Kidney (tissue), 22 donors: ENCODE measurements at places on chromosomes 4 and X. TPM values are rescaled to one million over a fixed set of nuclear protein-coding genes. Genes with fewer than 3 reads are reported as not detected.

DNA sequence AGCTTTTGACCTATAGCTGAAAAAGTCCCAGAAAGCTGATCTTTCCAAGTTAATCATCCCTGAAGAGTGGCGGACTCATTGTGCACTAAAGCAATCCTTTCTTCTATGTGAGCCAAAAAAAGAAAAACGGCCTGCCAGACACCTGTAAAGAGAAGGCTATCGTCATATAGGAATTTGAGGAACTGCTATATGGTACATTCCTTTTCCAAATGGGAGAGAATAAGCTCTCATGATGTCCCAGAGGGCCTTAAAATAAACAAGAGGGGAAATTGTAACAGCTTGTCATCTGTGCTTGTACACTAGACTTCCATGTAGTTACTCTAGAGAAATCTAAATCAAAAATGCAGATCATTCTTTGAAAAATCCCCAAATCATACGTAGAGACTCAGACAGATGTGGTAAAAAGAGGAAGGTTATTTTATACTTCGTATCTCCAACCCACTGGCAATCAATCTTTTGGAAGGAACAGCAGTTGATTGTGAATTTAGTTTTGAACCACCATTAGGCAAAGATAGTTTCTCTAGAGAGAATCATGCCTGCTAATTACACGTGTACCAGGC lies 26.1 kb downstream of the GPR174 start:
- DNase-seq, result no peak

- no peak for DNase-seq
Measured at GRCh38 chr4:157048248-157048647, 27.7 kb upstream of the GLRB start.

GRCh38 chr4:174604198-174604597 lies 81.9 kb upstream of the HPGD start:
- DNase-seq, result no peak

DNA sequence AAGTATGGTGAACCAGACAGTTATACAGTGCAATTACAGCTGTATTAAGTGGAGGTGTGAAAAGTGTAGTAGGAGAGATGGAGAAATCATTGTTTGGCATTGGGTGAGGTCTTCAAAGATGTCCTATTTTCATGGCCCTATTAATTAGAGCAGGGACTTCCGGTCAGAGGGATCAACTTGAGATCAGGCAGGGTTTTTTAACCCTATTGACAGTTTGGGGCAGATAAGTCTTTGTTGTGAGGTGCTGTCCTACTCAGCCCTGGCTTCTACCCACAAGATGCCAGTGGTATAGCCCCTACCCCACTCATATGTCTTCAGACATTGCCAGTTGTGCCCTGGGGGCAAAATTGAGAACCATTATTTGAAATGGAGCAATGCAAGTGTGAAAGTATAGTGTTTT lies 9.9 kb downstream of the USP9X start:
- no peak for DNase-seq

DNA sequence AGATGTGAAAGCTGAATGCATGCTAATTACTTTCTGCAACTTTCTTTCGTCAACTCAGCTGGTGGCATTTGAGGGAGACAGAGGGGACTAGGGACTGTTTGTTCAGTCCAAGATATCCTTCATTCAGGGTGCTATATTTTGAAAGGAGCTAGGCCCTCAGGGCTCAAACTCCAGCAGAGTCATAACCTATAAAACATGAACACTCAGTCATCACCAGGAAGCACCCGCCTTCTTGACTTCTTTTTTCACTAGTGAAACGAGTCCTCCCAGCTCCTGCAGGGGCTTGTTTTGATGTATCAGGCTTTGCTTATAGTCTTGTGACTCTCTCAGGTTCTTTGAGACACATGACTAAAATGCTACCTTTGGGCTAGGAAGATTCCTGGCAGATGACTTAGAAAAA lies 230.6 kb downstream of the PCDH7 start:
- DNase-seq, result no peak

CFAP299 gene
- not detected for polyA plus RNA-seq

SLC7A11 gene
- 0.04 TPM for polyA plus RNA-seq
